ENCODE measurements at places on chromosomes 2 and 18.

- DNase-seq = no peak
Observed at GRCh38 chr18:51569153-51569552, 371.7 kb upstream of the MEX3C start.

- no peak for DNase-seq
Observed at GRCh38 chr2:121092095-121092494, 192.9 kb downstream of the TFCP2L1 start.

DNA sequence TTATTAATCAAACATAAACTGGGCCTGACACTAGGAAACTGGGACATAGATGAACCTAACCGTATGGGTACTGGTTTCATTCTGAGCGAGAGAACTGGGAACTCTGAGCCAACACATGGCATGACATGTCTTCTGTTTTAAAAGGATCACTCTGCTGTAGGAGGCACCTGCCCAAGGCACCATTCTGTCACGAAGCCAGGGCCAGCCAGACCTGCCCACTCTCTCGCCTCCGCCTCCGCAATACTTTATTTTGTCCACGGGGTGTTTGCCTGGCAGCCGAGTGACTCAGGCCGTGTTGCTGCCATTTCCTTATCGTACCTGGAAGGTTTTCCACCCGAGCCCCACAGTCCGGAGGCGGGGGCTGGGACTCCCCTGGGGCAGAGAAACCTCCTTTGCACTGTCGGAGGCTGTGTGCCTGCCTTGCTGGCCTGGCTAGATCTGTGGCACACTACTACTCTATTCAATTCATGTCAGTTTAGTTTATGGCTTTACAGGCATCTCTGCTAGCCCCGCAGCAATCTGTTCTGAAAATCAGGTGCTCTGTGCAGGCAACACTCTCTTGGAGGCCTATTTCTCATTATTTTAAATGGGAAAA is 120.4 kb upstream of the ACKR3 start:
- DNase-seq = no peak

DNA sequence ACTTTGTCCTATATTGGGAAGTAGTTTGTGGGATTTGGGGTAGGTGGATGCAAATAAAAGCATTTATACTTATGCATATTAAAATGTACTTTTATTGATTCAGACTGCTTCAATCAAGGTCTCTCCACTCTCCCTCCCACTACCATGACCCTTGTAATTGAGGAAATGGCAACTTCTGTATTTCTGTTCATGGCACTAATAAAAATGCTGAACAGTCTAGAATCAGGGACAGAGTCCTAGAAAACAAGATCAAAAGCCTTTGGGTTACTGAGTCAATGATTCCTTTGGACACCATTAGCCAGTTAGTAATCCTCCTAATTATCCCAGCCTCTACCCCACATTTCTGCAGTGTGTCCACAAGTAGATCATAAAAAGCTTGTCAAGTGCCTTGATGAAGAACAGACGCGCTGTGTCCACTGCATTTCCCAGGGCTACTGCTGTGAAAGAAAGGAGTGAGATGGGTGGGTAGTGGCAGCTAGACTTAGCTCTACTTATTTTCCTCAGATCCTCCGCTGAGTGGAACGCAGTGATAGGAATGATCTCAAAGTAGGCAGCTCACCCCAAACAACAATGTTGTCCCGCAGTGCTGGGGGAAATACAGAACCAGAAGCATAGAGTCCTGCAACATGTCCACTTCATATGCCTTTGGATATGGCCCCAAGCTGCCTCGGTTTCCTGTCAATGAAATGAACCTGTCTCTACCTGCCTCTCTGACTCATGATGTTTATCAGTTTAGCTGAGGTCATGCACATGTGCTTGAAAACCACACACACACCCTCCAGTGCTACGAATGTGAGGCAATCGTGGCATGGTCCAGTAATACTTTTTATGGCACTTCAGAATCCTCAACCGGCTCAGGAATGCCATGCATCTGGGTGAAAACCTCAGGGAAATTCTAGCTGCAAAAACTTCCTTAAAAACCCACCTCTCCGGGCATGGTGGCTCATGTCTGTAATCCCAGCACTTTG is 115.5 kb downstream of the COL6A3 start:
- DNase-seq = no peak

- no peak for DNase-seq
Observed at GRCh38 chr2:61291851-61292575, 130.0 kb downstream of the C2orf74 start.

DNA sequence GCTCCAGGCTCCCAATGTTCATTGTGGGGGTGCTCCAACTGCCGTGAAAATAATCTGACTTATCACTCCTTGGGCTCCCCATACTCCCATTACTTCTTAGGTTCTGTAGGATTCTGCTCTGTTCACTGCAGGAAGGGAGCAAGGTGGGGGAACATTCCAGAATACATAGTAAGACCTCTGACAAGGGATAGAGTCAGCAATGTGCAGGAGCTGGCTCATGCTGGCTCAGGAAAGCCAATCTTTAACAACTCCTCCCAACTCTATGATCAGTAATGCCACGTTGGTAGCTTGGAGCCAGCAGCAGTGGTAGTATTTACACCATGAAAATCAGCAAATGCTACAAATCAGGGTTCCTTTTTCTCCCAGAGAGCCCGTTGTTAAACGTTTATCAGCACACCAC is 44.4 kb downstream of the FECH start:
- DNase-seq = peak; percentile 24

- DNase-seq = no peak
Observed at GRCh38 chr2:7333960-7334493, 416.8 kb downstream of the RNF144A start.
